ENCODE measurements at places on chromosomes 16 and 17.
A peak's percentile ranks its signal among the peaks of the same experiment; 100 is the strongest.

DNA sequence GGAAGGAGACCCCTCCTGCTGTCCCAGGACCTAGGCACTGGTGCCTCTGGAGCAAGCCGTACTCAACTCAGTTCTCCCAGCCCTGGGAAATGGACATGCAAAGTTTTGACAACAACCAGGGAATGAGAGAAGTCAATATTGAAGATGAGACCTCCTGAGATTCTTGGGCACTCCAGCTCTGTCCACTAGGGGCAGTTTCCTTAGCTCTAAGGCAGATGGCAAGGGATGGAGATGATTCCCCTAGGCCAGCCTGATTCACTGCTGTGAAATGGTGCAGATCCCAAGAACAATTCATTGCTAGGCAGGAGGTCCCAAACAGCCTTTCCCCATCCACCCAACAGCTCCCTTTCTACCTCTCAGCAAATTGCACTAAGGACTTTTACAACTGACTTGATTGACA is 20.5 kb upstream of the SDR42E2 start:
- DNase-seq = no peak

DNA sequence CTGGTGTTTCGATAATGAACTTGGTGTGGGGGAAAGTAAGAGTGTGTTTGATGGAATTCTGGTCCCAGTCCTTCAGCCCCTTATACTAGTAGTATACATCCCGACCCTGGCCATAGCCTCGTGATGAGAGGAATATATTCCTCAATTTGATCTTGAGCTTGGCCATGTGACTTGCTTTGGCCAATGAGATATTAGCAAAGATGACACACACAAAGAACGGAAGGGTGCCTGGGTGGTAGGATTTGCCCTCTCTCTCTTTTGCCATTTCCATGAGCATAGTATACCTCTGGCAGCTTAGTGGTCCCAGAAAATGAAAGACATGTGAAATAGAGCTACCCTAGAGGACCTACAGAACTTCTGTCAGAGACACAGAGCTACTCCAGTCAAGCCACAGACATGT is 2.9 kb upstream of the EMP2 start:
- DNase-seq = no peak

DNA sequence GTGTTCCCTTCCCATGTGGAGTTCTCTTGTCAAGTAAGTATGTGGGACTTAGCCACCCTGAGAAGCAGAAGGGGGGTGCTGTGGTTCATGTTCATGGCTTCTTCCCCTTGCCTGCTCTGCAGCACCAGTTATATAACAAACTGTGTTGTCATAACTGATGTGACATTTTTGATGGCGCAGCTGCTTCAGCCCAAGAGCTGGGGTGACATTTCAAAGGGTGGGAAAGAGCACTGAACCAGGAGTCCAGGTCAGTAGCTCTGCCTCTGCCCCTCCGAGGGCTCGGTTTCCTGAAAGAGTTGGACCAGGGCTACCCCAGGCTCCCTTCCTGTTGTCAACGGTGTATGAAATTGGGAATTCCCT is 7.4 kb downstream of the GNAO1 start:
- DNase-seq = no peak

GRCh38 chr17:51608251-51608933 is 348.0 kb downstream of the UTP18 start:
- no peak for DNase-seq

DNA sequence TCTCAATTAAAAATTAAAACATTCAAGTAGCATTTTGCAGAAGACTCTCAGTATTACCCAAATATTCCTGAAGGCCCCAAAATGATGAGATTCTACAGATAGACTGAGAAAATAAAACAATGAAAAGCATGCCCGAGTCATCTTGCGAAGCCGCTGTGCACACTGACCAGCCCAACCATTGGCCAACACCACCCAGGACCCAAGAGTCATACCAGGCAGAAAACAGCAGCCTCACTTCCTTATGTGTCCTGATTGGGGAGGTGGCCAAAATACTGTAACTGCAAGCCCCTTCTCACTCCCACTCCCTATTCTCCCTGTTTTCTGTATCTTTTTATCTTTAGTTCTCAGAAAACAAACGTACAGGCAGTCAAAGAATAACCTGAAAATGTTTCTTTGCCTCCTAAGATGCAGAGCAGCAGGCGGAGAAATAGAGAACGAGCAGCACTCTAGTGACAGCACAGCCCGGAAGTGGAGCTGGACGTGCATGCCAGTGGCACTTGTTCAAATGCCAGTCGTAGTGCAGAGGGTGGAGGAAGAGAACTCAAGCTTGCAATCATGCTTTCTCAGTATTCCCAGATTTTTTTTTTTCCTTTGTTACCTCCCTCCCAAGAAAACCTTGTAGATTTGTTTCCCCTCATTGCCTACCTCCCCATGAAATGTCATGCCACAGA is 182.3 kb upstream of the SOX9 start:
- DNase-seq = no peak

DNA sequence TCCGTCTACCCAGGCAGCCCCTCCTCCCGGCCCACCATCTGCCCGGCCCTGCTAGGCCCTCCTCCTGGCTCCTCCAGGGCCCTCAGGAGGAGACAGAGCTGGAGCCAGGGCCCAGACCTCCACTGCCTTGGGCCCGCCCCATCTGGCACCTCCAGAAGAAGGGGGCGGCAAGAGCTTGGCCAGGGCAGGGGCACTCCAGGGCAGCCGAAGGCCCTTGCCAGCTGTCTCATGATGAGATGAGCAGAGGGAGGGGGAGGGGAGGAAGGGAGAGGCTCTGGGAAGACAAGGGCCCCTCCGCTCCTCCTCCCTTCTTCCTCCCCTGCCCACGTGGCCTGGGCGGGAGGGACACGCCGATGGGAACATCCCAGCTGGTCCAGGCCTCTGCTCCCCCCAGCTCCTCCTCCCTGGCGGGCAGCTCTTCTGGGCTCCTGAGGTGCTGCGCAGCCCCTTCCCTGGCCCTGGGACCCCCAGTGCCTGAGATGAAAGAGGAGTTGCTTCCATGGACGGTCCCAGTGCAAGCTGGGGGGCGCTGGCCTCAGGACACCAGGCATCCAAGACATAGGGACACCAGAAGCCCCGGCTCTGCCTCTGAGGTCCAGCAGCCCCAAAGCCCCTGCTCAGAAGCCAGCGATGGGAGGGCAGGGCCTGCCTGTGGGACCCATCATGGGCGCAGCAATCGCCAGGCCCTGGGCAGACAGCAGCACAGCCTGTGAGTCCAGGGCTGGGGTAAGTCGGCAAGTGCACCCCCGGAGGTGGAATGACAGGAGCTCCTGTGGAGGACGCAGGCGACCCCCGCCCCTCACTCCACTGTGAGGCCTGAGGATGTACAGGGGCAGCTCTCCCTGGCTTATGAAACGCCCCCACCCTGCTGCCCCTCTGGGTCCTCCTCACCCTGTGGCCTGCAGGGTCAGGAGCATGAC is 23.6 kb upstream of the ENPP7 start:
- DNase-seq = no peak

GRCh38 chr17:73318836-73319235 is 7.0 kb upstream of the CDC42EP4 start:
- DNase-seq = no peak

GRCh38 chr17:58083491-58084316 is 485 bp downstream of the DYNLL2 start:
- peak; percentile 74 for DNase-seq

GRCh38 chr17:40645943-40646342 is 1.7 kb downstream of the SMARCE1 start:
- no peak for DNase-seq

GRCh38 chr17:4693416-4693815 is 10.5 kb downstream of the PELP1 start:
- no peak for DNase-seq

- no peak for DNase-seq
Observed at GRCh38 chr16:50496990-50497389, 51.2 kb upstream of the NKD1 start.

DNA sequence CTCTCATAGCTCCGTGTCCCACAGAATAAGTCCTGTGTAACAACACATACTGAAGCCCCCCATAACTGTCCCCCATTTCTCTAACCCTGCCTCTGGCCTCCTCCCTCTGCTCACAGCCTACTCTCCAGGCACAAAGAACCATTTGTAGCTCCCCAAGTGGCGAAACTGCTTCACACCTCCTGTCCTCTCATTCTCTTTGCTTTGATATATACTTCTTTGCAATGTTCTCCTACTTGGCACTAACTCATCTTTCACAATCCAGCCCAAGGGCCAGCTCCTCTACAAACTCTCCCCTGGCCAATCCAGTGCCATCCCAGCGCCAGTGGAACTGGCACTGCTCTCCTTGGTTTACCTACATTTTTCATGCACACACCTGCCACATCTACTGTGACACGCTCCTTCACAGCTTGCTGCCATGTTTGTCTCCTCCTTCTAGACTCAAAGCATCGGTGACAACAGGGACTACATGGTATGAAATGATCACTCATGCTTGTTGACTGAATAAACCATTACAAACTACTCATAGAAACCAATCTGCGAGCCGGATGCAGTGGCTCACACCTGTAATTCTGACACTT is 12.8 kb downstream of the CYTH1 start:
- DNase-seq = peak; percentile 44

- no peak for DNase-seq
Observed at GRCh38 chr17:66446419-66446818, 144.0 kb downstream of the PRKCA start.

DNA sequence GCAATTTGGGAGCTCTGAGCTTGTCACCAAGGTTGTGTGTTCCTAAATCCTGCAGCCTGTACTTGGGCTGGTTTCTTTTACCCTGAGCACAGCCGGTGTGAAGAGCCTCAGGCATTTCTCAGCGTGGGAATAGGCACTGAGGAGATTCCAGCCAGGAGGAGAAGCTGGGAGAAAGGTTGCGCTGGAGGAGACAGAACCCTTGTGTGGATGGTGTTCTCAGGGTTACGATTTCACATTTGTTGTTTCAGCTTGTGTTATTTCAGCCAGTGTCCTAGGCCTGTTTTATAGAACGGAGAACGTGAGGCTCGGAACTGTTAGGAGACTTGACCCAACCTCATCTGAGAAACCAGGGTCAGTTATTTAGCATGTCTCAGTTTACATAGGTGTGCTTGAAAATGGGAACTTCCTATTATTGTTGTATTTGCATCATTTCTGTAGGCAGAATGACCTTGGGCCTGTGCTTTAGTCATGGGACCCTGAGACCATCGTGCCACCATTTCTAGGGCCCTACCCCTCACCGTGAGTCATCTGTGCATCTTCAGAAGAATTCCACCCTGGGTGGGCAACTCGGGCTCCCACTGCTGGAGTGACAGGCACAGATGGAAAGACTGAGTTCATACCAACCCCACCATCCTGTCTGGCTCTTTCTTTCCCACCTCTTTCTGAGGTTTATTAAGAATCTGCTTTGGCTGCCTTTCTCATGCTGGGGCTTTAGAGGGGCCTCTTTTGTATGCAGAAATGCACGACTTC is 134.9 kb downstream of the MSI2 start:
- DNase-seq = no peak

GRCh38 chr16:56589141-56590039 is at the start of gene MT3:
Gene MT3 (plus strand): TSS chr16:56589528. CDS start chr16:56589591, 63 bp downstream.
- DNase-seq = peak; percentile 22

- peak; percentile 32 for DNase-seq
Observed at GRCh38 chr17:76075364-76076145, 974 bp downstream of the GALR2 start.

DNA sequence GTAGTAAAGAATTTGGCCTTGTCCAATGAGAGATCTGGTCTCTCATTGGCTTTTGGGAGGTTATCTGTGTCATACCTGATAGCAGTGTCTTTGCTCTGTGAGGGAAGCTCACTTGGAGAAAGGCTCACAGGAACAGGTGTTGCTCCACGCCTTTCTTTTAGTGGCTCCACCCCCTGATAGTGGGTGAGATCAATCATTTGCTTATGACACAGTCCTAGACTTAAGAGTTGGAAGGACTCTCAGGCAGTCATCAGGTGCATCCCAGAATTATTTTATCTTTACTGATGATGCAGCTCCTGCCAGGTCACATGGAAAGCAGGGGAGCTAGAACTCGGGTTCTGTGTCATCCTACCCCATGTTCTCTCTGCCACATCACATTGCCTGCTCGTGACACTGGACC is 59.3 kb downstream of the CENPV start:
- DNase-seq = no peak

DNA sequence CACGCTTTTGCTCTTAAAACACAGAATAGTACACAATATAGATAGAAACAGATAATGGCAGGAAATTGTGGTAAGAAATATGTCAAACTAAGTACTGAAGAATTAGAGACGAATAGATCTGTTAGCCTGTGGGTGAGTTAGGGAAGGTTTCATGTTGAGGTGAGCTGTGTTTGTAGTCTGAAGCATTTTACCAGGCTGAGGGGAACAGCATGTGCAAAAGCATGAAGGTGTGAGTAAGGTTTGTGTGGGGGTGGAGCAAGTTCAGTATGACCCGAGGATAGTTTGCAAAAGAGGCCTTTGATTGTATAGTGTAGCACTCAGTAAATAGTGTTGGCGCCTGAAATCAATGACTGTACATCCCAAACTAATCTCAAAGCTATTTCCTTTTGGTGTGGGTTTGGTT is 13.8 kb downstream of the IGSF6 start:
- DNase-seq = peak; percentile 47

- DNase-seq = no peak
Observed at GRCh38 chr17:17032131-17032692, 10.0 kb upstream of the MPRIP start.

DNA sequence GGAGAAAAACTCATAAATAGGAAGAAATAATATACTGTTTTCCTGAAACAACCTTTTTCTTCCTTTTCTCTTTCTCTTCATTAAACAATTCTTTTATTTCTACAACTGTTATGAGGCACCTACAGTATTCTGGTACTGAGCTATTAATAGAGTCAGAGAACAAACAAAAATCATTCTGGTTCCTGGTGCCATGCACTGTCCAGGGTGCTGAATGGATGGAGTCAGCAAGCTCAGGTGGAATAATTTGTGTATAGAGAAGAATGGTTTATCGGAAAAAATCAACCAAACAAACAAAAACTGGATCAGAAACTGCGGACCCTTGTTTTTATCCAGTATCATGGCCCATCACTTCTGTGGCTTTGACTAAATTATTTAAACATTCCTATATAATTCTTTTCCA is 430.3 kb upstream of the GOT2 start:
- DNase-seq = no peak

DNA sequence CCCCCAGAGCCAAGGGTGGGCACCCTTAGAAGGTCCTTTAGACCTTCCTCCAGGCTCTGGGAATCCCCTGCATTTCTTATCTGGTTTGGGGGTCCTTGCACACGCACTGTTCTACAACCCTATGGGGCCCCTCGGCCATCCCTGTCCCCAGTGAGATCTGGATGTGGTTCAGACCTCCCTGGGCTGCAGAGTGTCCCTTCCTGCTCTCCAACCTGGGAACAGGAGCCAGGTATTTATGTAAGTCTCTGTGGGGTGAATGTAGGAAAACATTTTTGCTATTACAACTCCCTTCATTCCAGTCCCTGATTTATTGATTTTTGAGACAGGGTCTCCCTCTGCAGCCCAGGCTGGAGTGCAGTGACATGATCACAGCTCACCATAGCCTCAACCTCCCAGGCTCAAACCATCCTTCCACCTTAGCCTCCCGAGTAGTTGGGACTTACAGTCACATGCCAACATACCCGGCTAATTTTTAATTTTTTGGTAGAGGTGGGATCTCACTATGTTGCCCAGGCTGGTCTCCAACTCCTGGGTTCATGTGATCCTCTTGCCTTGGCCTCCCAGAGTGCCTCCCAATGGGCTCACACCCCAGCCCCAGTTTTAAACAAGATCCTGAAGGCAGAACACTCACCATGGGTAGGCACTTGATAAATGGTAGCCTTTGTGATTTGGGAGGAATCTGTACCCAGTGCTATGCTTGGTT is 61.6 kb downstream of the RAI1 start:
- DNase-seq = no peak
